T-helper 17 cell (primary cell): ENCODE measurements at places on chromosomes 11 and 22. TPM values are rescaled to one million over a fixed set of nuclear protein-coding genes. Genes with fewer than 3 reads are reported as not detected.

- no peak for DNase-seq
These were observed 250.3 kb upstream of the TBCEL start for GRCh38 chr11:120773501-120774031.

DNA sequence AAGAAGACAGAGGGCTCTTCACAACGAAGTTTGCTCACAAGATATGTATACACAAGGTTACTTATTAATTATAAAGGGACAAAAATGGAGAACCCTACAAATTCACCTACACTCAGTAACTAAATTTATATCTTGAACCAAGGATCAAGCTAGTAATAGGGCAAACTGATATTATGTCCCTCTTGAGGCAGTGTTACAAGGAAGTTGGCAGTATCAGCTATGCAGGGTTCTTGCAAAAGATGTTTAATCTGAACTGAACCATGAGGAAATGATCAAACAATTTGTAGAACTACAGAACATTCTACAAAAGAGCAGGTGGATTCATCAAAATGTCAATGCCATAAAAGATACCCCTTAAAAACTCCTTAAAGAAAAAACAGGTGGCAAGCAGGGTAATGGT is 10.7 kb downstream of the CADM1 start:
- DNase-seq = no peak

GRCh38 chr11:33387996-33388395 is 130.8 kb downstream of the HIPK3 start:
- DNase-seq = no peak

LMNTD2 gene
- total RNA-seq = 6.0 TPM

PATE4 gene
- not detected for total RNA-seq
